ENCODE measurements at places on chromosomes 5 and 9. TPM values are rescaled to one million over a fixed set of nuclear protein-coding genes. Genes with fewer than 3 reads are reported as not detected.

DNA sequence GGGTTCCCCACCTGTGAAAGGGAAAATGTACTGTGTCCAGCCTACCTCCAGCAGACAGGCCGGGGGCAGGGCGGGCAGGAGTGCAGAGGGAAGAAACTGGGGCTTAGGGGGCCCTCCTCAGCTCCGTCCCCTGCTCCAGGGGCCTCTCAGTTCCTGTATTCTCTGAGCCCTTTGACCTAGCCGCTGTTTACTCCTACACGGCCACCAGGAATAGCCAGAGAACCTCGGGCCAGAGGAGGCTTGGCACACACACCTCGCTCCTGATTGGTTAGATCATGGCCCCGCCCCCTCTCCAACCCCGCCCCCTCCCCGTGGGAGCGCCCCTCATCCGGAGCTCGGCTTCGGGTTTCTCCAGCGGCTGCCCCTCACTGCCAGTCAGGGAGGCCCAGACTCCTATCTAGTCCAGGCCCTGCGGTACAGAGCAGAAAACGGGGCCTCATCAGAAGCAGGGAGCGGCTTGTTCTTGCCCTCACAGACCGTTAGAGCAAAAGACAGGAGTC is 2.2 kb downstream of the ST6GALNAC6 start:
- no peak for DNase-seq

MTAP gene
- 55.9 TPM for total RNA-seq

- no peak for DNase-seq
These were observed 220.1 kb downstream of the ANXA1 start for GRCh38 chr9:73371801-73372200.

- no peak for DNase-seq
These were observed 4.1 kb downstream of the FIBCD1 start for GRCh38 chr9:130934702-130935647.

DNA sequence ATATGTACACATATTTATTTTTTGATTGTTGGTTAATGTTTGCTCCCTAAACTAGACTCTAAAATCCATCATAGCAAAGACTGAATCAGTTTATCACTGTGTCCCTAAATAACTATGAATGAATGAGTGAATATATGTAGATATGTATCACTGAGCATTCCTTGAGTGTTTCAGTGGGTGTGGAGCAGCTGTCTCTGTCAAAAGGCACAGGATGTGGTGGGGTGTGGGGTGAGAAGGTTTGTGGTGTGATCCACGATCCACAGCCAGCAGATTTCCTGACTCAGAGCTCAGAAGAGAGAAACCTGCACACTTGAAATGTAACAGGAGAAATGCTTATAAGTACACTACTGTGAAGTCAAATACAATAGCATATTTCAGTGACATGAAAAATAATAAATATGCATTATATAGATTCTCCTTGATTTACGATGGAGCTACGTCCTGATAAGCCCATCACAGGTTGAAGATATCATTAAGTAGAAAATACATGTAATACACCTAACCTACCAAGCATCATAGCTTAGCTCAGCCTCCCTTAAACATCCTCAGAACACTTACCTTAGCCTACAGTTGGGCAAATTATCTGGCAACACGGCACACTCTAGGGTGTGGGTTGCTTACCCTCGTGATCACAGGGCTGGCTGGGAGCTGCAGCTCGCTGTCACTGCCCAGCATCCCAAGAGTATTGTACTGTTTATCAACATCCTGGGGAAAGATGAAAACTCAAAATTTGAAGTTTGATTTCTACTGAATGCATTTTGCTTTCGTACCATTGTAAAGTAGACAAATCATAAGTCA is 287.0 kb downstream of the GAS1 start:
- no peak for DNase-seq

GABRA1 gene
- total RNA-seq: not detected

- DNase-seq: no peak
These were observed 21.8 kb upstream of the C9orf40 start for GRCh38 chr9:74974558-74974957.

Measured in activated CD4-positive, alpha-beta T cell treated with anti-CD3 and anti-CD28 coated beads, Interleukin-2, amount 10 ng/mL, durations not matched to agents 24 days and 14 days (primary cell).